ENCODE measurements at places on chromosomes 4 and X.

DNA sequence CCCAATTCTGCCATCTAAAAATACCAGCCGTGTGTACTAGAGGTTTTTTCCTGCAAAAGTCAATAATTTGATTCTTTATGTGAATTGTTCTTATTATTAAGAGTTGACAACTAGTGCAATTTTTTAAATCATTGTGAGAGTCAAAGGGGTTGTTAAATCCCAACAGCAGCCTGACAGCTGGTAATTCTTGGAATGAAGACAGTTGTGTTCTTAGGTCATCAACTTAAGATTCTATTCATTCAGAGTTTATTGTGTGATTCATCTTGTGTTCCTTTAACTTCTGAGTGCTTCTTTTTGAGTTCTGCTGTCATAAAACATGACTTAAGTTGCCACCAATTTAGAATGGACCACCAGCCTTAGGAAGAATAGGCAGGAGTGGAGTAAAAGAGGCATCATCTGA, 329.0 kb downstream of the NAF1 start:
- no peak for DNase-seq

DNA sequence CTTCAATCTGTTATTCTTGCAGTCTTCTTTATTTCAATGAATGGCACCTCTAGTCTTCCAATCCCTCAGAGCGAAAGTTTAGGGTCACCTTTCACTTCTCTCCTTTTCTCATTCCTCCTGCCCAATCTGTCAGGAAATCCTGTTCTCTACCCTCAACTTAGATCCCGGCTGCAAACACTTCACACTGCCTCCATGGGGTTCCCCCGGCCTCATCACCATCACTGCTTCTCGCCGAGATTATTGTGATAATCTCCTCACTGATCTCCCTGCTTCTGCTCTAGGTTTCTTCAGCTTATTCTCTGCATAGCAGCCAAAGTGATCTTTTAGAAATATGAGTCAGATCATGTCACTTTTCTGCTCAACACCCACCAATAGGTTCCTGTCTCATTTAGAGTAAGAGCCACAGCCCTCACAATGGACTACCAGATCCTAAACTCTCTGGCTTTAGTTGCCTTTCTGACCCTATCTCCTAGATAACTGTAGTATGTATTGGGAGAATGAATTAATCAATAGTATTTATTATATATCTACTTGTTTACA, 43.6 kb upstream of the TBC1D9 start:
- no peak for DNase-seq

- no peak for DNase-seq
Observed at GRCh38 chrX:118593407-118593806, 97.8 kb downstream of the DOCK11 start.

DNA sequence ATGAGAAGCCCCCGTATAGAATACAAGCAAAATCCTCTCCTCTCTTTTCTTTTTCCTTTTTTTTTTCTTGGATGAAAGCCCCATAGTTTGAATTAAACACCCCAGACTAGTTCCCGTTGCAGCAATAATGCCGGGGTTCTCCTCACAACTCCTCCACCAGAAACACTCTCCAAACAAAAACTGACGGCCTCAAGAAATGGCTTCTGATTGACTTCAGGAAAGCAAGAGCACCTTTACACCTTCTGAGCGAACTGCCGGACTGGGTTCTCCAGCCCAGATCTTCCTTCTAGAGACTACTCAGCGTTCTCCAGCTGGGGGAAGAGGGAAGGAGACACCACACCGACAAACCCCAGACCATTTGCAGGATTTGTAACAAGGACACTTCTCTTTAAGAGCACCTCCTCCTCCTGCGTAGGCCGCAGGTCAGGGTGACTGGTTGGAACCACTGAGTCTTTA, 4.0 kb downstream of the HAND2 start:
- no peak for DNase-seq

- no peak for DNase-seq
Observed at GRCh38 chrX:19707246-19707871, 180.0 kb downstream of the SH3KBP1 start.

Measured in activated gamma-delta T cell treated with anti-CD3 and anti-CD28 coated beads, Interleukin-2, amount 50 U/mL, for 16 hours (primary cell).